ENCODE measurements at places on chromosomes 3 and 15.

DNA sequence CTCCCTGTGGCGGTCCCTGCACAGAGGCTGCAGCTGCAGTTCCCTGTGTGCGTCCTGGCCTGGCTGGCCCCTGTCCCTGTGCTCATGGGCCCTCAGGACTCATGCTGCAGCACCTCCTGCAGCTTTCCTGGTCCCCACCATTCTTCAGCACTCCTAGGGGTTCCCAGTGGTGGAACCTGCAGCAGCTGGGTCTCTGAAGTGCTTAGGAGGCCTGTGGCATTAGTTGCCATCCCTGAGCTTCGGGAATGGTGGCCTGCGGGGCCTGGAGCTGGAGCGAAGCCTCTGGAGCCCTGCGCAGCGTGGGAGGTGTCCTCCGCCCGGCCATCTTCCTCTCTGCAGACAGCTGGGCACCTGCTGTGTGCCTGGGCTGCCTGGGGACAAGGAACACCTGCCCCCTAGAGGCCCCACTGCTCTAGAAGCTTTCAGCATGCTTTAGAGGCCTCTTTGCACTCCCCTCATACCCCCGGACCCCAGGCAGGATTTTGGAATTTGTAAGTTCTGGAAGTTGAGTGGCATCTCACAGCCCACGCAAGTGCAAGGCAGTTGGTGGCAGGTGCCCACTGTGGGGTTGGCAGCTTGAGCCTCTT lies 13.1 kb downstream of the PLXNA1 start:
- DNase-seq: no peak

GRCh38 chr15:65192016-65192415 lies 6.9 kb upstream of the CLPX start:
- DNase-seq: no peak

GRCh38 chr15:80260551-80260950 lies 8.5 kb upstream of the CTXND1 start:
- no peak for DNase-seq

- no peak for DNase-seq
Measured at GRCh38 chr3:120741320-120741719, 996 bp downstream of the RABL3 start.

DNA sequence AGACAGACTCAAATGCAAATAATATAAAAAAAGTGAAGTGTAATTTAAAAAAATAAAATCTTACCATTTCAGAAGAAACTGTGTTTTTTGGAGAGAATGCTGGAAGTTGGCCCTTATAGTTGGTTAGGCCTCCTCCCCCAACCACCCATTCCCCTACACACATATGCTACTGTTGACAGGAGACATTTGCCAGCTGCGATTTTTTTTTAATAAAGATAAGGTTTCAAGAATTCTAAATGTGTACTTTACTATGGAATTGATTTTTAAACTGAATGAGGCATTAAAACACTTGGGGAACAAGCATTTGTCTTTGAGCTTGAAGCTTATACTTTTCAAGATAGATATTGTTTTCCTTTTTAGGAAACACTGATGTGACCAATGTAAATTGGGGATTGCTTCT lies 4.4 kb upstream of the SSR3 start:
- no peak for DNase-seq

DNA sequence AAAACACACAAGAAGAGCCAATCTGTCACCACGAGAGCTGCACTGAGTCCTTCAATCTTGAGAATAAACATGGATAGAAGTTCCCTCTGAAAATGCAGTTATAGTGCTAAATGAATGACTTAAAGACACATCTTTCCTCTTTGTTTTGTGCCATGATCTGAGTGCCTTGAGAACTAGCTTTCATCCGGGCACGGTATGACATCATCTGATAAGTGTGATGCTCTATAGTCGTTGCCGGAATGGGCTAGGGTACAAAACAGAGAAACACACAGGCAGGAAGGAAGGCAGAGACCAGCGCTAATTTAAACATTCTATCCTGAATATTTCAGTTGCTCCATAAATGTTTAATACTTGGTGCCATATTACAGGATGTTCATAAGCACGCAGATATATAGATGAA lies 146.5 kb downstream of the TNIK start:
- DNase-seq: no peak

DNA sequence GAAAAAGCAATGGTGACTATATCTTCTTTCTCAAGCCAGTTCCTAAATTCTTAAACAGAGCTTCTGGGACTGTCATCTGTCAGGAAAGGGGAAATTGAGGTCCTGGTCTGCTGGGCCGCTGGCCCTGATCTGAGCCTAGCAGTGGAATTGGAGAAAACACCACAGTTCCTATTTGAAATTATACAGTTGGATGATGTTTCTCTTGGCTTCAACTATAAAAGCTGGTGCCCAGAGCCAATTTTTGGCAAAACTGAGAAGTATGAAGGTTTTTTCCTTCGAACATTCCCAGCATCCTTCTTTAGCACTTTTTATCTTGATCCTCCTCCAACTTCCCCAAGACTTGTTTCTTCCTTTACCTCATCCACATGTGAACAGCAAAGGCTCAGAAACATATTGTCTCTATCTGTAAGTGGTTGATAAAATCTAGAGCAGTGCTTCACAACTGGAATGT lies 83.9 kb downstream of the CD47 start:
- no peak for DNase-seq

DNA sequence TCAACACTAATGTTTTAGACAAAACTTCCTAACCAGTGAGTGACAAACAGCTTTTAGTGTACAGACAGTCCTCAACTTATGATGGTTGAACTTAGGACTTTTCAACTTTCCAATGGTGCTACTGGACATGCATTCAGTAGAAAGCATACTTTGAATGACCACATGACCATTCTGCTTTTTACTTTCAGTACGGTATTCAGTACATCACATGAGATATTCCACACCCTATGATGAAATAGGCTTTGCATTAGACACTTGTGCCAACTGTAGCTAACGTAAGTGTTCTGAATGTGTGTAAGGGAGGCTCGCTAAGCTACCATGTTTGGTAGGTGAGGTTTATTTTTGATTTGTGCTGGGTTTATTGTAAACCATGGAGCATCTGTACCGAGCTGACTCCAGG lies 113.7 kb downstream of the WNT7A start:
- no peak for DNase-seq

DNA sequence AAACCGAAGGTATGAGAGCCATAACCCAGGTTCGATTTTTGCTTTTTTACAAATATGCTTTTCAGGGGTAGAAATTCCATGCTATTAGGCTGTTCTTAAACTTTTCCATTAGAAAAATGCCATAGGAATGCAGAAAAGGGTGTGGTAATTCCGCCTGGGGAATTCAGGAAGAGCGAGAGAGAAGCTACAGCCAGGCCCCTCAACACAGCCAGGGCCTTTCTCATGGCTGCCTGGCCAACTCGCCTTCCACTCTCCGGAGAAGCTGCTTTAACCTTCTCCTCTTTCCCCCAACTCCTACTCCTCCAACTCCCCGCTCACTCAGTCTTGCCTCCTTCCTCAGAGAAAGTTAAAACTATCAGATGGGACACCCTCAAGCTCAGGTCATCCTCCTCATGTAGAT lies 9.1 kb upstream of the TICRR start:
- DNase-seq: no peak

DNA sequence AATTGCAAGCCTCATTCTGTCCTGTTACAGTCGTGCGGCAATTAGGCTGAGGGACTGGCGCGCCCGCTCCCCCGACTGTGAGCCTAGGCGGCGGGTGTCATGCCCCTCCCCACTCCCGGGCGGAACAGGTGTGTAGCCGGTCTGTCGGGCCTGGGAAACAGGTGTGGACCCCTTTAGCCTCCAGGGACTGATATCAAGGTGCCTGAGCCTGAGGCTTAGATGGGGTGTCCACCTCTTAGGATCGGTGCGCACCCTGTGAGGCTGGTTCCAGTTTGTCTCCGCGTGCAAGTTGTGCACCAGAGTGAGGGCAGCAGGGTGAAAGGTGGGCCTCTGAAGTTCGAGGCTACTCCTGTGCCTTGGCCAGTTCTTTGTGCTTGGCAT lies 686 bp downstream of the VPS8 start:
- DNase-seq: no peak

- DNase-seq: no peak
Measured at GRCh38 chr3:188421151-188421821, 267.3 kb downstream of the LPP start.

- DNase-seq: no peak
Measured at GRCh38 chr3:71104556-71104955, 479.0 kb downstream of the FOXP1 start.

DNA sequence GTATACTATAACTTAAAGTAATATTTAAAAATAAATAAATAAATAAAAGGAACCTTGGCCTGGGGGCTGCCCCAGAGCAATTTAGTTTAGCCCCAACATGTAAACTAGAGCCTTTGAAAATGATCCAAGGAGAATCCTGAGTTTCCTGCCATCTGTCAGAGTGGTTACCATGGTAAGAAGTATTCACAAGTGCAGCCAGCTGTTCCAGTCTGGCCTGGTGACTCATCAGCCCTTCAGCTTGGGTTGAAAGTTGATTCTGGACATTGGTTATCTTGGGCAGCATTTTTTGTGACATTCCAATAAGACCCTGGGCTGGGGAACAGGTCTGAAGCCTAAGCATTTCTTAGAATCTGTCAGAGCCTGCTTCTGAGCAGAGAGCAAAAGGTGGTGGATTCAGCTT lies 72.7 kb upstream of the LRTM1 start:
- DNase-seq: no peak

- no peak for DNase-seq
Measured at GRCh38 chr3:171956705-171957104, 82.7 kb upstream of the FNDC3B start.

GRCh38 chr15:99696096-99696495 lies 37.1 kb downstream of the LYSMD4 start:
- DNase-seq: no peak

DNA sequence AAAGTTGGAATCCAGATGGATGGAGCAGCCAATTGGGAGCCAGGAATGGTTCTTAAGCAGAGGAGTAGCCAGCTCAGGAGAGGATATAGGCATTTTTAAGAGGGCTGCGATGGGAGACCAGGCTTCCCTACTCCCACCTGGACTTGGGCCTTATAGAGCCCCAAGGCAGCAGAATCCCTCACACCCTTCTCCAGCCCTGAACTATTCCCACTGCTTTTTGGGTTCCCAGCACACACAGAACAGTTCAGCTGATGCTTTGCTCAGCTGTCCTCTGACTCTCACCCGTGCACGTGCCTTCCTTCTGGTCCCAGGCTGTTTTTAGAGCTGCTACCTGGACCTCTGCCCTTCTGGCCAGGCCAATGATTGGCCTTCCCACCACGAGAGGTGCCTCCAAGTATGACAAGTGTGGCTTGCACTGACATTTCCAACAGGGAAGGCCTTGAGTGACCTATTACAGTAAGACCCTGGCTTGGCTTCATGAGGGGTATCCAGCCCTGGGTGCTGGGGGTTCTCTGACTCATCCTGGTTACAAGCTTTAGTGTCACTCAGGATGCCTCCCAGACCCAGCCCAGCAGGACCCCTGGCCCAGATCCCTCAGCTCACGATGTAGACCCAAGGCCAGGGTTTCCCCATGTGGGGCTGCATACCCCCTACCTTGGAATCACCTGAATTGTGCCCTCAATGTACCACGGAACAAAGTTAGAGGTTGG lies 25.2 kb downstream of the NOX5 start:
- DNase-seq: no peak
